ENCODE measurements at places on chromosomes 3 and 15.
A peak's percentile ranks its signal among the peaks of the same experiment; 100 is the strongest.

- DNase-seq, result no peak
Observed at GRCh38 chr15:67115586-67115969, 50.2 kb downstream of the SMAD3 start.

DNA sequence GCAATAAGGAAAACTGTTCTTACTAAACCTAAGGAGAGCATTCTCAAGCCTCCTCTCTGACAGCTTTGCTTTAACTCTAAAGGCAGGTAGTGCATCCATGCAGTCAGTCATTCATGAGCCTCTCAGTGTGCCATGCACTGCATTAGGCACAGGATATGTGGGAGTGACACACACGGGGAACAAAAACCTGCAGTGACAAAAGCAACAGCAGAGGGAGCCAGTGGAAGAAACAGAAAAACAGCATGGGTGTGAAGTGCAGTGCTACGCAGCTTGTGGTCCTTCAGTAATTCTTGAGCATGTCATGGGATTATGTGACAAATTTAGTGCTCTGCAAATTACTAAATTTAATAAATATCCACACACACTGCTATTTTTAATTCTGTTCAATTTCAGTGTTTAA is 230.7 kb downstream of the BBX start:
- peak; percentile 29 for DNase-seq

DNA sequence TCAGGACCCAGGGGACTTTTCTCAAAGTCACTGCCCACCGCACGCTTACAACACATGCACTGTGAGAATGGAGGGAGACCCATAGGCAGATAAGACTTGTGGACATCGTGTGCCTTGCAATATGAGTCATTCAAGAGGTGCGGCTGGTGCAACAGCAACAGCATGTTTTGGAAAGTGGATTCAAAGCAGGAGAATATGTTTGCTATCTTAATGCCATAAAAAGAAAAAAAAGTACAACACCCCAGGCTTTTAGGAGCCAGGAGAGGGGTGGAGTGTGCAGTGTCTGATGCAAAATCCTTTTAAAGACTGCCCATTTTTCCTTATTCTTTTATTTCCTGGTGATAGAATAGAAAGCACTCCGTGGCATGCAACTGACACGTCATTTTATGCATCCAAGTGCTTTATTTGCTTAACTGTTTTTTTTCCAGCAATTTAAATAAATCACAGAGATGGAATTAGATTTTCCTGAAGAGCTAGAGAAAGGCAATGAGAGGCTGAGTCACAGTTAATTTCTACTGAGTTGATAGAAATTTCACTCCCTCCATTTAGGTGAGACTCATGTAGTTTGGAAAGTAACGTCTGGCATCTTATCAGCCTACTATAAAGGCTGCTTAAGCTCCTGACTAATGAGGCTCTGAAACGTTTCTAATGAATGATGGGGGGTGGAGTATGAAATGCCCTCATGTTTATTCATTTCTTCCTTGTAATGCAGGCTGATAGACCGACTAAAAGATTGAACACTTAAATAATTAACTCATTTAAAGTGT is 96.4 kb downstream of the NSUN3 start:
- DNase-seq, result no peak

DNA sequence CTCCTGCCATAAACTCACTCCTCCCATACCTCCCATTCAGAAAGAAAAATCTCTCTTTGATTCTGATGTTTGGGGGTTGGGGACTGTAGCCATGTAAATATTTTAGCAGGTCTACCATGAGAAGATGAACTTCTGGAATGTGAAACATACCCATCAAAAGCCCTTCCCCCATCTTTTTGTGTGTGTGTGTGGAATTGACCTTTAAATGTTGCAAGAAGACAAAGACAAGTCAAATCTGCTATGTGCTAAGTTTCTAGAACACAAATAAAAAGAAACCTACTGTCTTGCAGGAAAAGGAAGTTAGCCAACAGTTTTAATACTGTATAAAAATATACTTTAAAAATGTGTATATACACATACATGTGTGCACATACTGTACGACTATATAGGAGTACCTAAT is 29.7 kb upstream of the USP50 start:
- DNase-seq, result no peak

GRCh38 chr3:172042136-172042662 is 2.8 kb downstream of the FNDC3B start:
- DNase-seq, result no peak

All from stimulated activated CD4-positive, alpha-beta T cell treated with anti-CD3 and anti-CD28 coated beads, Interleukin-15, amount 100 ng/mL, for 24 hours (primary cell).